Stimulated activated CD4-positive, alpha-beta T cell treated with anti-CD3 and anti-CD28 coated beads, Interleukin-1b, Interleukin-23, amount 100 ng/mL, for 1 hour (primary cell): ENCODE measurements at places on chromosomes 13 and 19.

GRCh38 chr13:35389535-35389934 is 87.0 kb downstream of the MAB21L1 start:
- DNase-seq = no peak

DNA sequence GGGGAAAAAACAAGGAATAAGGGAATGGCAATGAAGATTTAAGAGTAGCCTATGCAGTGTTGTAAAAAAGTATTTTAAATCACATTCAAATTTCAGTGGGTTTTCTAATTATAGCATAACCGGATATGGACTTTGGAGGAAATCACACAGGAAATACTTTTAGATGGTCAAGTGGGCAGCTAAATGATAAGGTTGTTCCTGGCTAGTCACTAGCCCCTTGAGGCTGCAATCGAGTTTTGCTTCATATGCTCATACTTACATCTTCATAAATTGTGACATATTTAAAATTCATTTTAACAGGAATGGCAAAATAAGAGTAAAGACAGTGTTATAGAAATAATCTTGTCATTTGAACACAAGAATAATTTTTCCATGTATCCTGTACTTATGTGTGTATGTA is 88.9 kb downstream of the WDFY2 start:
- no peak for DNase-seq

DNA sequence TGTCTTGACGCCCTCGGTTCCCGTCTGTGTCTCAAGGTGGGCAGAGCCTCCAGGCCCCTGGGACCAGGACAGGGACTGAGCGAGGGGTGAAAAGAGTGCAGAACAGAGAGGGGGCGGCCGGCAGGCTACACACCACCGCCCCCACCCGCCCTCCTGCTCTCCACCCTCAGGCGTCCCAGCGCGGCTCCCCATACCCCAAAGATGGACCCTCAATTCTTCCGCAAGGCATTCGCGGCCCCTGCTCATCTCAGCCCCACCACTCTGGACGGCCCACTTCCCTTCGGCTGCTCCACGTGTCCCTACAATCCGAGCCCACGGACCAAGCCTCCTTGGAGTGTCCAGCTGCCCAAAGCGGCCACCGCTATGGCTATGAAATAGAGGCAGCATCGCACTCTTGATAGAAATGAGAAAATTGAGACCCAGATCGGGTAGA is 1.8 kb downstream of the KLF16 start:
- no peak for DNase-seq

DNA sequence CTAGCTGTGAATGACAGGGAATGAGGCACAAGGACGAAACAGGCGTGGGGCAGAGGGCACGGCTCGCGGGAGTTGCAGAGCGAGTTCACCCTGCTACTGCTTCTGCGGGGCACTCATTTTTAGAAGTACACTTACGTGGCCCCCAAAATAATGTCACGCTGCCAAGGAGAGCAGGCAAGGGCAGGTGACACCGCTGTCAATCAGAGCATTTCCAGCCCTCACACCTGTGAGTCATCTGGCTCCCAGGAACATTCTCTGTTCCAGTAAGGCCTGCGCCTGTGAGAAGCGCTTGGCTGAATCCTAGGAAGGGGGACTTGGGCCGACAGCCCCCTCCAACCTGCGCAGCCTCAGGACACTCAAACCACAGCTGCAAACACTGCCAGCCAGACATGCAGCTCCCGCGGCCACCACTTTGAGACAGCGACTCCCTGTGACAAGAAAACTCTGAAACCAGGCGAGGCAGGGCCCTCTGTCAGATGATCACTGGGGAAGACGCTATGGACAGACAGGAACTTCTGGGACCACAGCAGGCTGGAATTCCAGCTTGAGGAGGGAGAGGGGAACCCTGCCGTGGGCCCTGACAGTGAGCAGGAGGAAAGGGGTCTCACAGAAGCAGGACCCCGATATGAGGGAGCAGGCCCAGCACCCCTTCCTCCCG is 12.7 kb downstream of the DOT1L start:
- DNase-seq = no peak

GRCh38 chr19:6215701-6216235 is 64.0 kb downstream of the MLLT1 start:
- no peak for DNase-seq

GRCh38 chr13:79231887-79232286 is 174.2 kb downstream of the RBM26 start:
- DNase-seq = no peak

DNA sequence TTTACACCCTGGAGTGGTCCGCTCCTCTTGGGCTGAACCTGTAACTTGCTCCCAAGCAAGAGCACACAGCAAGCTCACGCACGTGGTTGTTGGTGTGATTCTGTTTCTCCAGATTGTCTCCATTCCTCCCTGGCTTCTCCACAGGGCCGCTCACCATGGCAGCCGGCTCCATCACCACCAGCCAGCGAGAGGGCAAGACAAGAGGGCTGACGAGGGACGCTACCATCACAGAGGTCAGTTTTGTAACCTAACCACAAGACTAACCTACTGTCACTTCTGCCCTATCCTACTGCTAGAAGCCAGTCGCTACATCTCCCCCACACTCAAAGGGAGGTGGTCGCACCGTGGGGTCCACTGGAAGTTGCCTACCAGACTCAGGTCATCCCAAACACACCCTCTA is 4.6 kb upstream of the GP6 start:
- no peak for DNase-seq

DNA sequence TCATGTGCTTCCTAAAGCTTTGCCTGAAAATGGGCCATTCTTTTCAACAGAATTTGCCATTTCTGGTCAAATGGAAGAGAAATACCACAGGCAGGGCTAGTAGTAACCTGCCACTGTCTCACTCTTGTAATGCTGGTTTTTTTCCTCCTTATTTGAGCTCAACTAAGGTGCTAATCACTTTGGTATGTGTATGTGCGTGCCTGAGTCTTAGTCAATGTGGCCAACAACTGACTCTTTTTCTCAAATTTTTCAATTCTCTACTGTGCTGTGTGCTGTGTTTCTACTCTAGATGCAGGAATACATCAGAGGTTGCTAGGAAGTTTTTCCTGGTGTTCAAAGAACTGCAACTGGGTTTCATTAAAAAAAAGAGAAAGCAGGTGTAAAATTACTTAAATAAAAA is 870.2 kb downstream of the EFNB2 start:
- DNase-seq = no peak

GRCh38 chr19:14525729-14526128 is 3.7 kb upstream of the TECR start:
- DNase-seq = no peak

DNA sequence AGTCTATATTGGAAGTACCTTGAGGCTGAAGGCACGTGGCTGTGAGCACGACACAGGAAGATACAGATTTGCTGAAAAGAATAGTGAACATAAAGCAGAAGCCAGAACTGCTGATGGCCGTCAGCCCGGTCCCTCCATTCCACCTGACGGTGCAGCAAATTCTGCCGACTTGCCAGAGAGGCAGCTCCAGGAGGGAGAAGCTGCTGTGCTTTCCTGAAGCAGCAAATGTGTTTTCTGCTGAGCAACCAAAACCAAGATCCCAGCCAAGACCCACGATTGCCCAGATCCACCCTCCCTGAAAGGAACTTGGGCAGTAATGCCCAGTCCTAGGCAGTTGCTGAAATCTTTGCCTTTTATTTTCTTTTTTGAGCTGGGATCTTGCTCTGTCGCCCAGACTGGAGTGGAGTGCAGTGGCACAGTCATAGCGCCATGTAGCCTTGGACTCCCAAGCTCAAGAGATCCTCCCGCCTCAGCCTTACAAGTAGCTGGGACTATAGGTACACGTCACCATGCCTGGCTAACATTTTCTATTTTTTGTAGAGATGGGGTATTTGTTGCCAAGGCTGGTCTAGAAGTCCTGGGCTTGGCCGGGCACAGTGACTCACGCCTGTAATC is 7.0 kb upstream of the RCN3 start:
- no peak for DNase-seq
